ENCODE measurements at places on chromosomes 4 and X.

DNA sequence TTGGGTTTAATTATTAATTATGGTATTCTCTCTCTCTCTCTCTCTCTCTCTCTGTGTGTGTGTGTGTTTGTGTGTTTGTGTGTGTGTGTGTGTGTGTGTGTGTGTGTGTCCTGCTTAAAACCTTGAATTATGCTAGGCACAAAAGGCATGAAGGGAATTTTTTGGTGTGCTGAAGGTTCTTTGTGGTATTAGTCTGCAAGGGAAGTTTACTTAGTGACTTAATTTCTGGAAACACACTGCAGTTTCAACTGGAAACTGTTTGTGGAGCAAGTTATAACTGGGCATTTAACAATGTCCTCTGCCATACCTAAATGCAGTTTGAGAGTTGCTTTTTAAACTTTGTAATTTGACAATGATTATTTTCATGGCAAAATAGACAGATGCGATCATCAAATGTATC lies 111.7 kb downstream of the FRMPD4 start:
- DNase-seq = no peak

- DNase-seq = no peak
Measured at GRCh38 chrX:53319614-53320542, 38.5 kb upstream of the IQSEC2 start.

- no peak for DNase-seq
Measured at GRCh38 chr4:68369142-68369805, 19.4 kb upstream of the YTHDC1 start.

- no peak for DNase-seq
Measured at GRCh38 chr4:177057186-177057585, 252.5 kb upstream of the NEIL3 start.

DNA sequence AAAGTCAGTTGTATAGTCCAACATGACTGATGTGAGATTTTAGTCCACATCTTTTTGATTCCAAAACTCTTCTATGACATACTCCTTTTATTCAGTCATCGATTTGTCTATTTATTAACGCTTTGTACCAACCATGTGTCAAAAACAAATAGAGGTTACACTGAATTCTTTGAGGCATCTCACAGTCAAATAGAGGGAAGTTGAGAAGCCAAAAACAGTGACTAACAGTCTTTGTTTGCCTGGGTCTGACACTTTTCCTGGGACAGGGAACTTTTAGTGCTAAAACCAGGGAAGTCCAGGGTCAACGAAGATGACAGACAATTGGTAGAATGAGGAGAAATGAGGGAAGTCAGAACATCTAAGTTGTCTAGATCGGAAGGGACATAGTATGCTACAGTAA lies 169.9 kb upstream of the HS3ST1 start:
- no peak for DNase-seq

DNA sequence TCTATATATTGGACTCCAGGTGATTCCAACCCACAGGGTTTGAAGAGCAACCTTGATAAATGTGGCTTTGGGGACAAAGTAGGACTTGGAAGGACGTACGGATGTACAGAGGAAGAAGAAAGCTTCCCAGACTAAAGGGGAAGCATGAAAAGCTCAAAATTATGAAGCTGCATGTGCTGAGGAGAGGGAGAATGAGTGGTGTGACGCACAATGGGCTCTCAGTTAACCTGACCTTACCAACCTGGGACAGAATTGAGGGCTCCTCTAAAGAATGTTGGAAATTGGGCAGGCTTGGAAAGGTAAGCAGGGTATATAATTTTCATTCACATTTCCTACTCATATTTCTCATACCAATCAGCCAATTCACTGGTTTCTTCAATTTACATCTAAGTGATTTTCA lies 10.5 kb upstream of the TIGD2 start:
- no peak for DNase-seq

DNA sequence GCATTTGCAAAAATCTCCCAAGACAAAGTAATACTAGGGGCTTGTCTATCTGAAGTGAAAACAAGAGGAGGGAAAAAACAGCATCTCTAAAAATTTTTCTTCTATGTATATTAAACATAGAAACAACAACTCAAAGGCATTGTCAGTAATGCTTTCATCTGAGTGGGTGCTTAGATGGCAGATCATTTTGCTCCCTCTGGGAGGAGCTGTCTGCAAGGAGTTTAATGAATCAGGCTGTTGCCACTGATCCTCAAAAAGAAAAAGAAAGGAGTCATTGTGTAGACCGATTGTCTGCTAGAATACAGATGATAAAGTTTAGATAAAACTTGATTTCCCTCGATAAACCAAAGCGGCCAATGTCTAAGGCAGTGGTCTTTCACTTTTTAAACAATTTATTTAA lies 49.7 kb upstream of the KLHL8 start:
- DNase-seq = no peak

DNA sequence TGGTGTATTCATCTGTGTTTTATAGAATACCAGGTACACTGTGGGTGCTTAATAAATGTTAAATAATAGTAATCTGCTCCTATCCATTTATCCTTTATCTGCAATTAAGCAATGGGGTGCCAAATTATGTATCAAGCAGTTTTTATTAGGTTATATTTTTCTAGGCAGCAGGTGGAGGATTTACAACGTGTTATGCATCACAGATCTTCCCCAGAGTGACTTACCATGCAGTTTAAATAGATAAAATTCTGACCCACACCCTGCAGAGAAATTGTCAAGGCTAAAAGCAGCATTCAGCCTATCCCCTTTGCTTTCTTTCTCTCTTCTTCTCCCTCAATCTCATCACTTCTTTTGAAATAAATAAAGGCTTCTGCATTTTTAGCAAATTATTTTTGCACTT lies 306.4 kb downstream of the CXXC4 start:
- no peak for DNase-seq

- DNase-seq = no peak
Measured at GRCh38 chrX:73577361-73577760, 14.4 kb downstream of the CHIC1 start.

GRCh38 chrX:119017077-119017476 lies 42.7 kb downstream of the LONRF3 start:
- no peak for DNase-seq

DNA sequence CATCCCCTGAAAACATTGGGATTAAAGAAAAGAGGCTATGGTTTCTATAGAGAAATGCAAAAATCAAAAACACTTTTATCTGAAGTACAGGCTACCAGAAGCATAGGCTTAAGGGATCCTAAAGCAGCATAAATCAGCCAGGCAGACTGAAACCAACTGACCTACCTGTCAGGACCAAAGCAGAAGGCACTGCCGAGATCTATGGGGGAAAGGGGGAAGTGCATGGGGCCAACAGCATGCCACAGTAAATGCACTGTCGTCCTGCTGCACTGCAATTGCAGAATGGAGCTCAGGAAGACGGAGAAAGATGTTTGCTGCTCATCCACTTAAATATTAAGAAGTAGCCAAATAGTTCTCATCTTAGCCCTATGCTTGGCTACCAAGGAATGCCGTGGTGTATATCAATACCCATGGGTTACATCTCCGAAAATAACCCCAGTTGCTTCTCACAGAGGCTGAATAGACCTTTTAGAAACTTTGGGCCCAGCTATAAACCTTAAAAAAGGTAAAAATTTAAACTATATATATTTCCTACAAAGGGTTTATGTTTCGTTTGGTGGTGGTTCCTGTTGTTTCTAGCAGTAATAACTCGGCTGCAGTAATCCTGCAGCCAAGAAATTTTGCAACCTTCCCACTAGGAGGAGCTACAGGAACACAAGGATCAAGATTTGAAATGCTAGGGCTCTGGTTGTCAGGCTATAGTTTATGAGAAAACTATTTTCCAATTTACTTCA lies 312.2 kb upstream of the DIAPH2 start:
- DNase-seq = no peak

GRCh38 chr4:94871644-94872305 lies 114.0 kb downstream of the BMPR1B start:
- DNase-seq = no peak

GRCh38 chrX:11944501-11944900 lies 186.5 kb downstream of the MSL3 start:
- no peak for DNase-seq

DNA sequence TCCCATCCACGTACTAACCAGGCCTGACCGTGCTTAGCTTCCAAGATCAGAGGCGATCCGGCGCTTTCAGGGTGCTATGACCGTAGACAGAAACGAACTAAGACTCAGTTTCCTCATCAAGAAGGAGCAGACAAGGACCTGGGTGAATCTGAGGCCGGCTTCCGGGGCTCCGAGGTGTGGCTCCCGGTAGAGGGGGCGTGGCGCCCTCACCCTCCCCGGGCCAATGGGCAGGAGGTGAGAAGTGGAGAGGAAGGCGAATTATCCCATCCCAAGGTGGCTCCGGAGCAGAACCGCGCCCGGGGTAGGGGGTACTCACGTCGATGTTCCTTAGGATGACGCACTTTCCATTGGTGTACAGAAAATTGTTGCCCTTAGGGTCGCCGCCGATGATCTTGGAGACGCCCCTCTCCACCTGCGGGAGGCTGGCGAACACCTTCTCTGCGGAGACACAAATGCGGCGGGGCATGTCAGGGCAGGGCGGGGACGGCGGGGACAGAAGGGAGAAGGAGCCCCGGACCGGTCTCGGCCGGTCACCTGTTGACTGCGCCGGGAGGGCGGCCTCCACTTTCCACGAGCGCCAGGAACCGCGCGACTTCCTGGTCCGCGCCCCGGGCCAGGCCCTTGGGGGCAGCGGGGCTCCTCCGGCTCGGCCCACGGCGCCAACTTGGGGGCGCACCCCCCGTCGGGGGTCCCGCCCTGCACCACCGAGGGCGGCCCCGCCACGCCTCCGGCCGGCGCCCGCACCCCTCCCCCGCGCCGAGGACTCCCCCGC lies 616 bp downstream of the WDR1 start:
- peak; percentile 60 for DNase-seq

DNA sequence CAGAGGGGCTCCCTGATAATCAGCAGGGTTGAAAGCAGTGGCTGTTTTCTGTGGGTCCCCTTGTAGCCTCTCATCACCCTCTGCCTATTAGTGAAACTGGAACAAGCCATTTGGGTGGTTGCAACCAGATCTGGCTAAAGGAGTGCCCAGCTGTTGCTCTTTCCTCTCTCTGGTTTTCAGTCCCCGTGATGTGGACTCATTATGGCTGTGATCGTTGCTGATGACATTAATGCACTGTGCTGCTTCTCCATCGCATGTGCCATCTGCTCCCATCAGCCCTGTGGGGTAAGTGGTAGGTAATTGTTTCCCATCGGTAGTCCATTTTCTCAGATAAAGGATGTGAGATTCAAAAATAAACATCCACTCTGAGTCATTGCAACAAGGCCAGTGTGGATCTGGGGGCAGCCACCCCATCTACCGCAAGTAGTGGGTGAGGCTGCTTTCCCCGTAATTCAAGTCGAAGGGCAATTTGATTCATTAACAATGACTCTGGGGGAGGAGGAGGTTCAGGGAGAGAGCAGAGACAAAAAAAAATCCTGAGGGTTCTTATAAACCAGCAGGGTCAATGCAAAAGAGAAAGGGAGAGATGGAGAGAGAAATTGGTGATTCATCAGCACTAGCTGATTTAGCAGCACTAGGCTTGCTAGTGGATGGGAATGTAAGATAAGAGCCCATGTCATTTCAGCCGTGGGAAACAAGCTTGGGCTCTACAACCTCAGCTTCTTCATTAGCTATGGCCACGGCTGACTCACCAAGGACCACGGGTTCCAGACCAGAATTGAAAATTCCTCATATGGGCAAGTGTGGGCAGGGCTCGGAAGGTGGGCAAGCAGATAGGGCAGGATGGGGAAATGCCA lies 357.8 kb downstream of the MID1IP1 start:
- no peak for DNase-seq

GRCh38 chr4:19711871-19712270 lies 539.8 kb upstream of the SLIT2 start:
- DNase-seq = no peak

All from activated T-helper 9 cell treated with anti-CD3 and anti-CD28 coated beads, Interleukin-2, amount 50 U/mL, for 16 hours (primary cell).